ENCODE measurements at places on chromosomes 1 and 21. TPM values are rescaled to one million over a fixed set of nuclear protein-coding genes. Genes with fewer than 3 reads are reported as not detected.
A peak's percentile ranks its signal among the peaks of the same experiment; 100 is the strongest.

- DNase-seq: peak; percentile 42
Observed at GRCh38 chr1:115543247-115543646, 98.5 kb upstream of the VANGL1 start.

- DNase-seq: no peak
Observed at GRCh38 chr1:6745073-6745472, 40.2 kb upstream of the CAMTA1 start.

DNA sequence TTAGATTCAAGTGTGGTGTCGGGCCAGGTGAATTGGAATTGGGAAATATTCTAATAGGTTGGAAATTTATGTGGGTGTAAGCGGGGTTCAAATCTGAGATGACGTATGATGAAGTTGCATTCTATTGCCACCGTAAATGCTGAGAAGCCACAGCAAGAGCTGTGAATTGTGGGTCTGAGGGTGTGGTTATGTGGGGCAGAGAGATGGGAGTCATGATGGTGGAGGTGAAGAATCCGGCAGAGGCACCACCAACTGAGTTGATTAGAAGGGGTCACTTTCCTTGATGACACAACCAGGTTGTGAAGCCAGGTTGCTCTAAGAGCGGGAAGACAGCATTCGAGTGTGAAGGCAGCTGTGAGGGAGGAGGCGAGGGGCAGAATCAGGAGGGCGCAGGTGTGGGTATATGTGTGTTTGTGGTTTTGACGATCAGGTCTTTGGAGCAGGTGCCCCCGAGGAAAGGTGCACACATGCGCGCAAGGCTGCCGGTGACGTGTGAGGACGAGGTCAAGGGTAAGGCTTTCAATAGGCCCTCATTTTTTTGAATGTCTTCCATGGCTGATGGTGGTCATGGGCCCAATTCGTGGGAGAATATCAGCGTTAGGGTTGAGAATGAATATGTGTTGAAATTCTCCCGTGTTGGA lies 18.7 kb downstream of the LRRC3 start:
- no peak for DNase-seq

SHISA4 gene
- polyA plus RNA-seq: 5.4 TPM

Measured in GM23338 (cell line).